ENCODE measurements at places on chromosomes 1 and 21. TPM values are rescaled to one million over a fixed set of nuclear protein-coding genes. Genes with fewer than 3 reads are reported as not detected.

FAM163A gene
- total RNA-seq, result 0.10 TPM

DNA sequence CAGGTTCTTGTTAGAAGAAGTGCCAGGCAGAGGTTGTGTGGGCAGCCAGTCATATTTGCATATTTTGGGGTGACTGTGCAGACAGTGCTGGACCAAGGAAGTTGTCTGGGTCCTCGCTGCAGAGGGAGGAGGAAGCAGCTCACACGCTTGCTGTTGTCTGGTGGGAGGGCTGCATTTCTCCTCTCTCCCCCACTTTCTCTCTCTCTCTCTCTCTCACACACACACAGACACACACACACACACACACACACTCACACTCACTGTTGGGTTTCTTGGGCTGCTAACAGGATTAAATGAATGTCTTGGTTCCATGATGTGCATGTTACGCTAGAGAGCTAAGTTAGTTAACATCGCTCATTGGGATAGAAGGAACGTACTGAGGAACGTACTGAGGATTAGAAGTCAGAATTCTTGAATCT is 72.9 kb downstream of the AGPAT3 start:
- DNase-seq, result no peak

SPRR4 gene
- not detected for total RNA-seq

GRCh38 chr1:181482521-181483284 is 614 bp upstream of the CACNA1E start:
- DNase-seq, result no peak

DNA sequence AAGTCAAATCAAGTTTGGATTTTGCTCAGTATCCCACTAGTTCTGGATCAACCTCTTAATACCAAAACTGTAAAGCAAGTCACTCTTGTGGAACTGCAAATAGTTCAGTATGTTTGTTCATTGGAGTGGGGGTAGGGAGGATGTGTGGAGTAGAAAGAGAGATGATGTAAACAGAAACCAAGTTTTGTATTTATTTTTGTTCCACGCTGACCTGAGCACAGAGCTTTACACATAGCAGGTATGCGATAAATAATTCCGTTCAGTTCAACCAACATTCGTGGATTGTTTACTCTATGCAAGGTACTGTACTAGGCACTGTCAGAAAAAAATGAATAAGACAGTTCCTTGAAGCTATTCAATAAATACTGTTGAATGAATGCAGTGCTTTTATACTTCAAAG is 4.5 kb upstream of the ZNF644 start:
- no peak for DNase-seq

C1orf116 gene
- total RNA-seq, result 2.7 TPM

WNT2B gene
- total RNA-seq, result 0.37 TPM

DNA sequence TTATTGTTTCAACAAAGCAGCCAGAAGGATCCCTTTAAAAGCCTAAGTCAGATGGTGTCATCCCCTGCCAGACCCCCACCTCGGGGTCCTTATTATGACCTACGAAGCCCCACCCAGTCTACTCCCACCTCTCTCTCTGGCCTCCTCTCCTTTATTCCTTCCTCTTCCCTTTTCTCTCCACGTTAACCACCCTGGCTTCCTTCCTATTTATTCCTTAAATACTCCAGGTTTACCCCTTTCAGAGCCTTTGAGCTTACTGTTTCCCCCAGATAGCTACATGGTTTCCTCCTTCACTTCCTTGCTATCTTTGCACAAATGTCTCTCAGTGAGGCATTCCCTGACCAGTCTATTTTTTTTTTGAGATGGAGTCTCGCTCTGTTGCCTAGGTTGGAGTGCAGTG is 12.0 kb upstream of the SLC9A1 start:
- DNase-seq, result no peak

PLA2G2C gene
- total RNA-seq, result not detected

GRCh38 chr1:25609921-25610320 is 6.7 kb upstream of the MAN1C1 start:
- DNase-seq, result no peak

GRCh38 chr1:117544509-117545109 is 61.2 kb upstream of the TENT5C start:
- no peak for DNase-seq

CR1L gene
- total RNA-seq, result not detected

DNA sequence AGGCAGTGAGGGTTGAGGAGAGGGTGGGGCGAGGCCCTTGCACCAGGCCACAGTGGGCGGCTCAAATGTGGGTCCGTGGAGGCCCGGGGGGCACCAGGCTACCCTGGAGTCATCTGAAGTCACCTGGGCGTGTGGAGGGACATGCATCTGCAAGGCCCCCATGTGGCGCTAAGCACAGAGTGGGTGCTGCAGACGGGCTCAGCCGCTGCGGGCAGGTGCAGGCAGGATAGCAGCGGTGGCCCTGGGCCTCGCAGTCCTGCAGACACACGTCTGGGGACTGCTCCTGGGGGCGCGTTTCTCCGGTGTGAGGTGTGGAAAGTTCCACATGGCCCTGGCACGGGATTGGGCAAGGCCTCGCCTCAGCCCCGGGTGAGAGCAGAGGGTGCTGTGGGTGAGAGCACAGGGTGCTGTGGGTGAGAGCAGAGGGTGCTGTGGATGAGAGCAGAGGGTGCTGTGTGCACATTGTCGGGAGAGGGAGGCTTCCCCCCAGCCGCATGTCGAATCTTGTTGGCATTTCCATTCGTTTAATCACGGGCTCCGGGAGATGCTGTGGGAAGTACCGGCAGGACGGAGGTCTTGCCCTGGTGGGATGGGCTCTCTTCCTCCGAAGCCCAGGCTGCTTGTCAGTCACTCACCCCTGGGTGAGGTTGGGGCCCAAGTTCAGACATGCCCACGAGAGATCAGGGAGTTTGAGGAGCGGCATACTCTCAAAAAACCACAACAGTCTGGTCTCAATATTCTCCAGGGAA is 46.5 kb downstream of the TP73 start:
- DNase-seq, result no peak

ACAP3 gene
- total RNA-seq, result 63.5 TPM

DNA sequence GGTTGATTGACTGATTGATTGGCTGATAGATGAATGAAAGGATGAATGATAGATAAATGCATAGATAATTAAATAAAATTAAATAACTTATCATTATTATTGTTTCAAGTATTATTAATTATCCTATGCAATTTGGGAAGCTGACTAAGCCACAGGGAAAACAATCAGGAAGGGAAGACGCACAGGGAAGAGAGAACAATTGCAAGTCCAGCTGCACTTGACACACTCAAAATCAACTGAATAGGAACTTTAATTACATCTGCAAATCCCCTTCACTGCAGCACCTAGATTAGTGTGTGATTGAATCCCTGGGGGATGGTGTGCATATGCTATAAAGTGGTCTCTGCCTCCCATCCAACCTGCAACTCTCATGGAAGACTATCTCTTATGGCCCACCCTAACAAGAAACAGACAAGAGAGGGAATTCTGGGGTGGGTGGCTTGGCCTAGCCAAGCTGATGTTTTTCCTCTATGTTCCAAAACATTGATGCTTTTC is 161.1 kb upstream of the FGGY start:
- no peak for DNase-seq
